ENCODE measurements at places on chromosomes 12 and 14. TPM values are rescaled to one million over a fixed set of nuclear protein-coding genes. Genes with fewer than 3 reads are reported as not detected.

Gene JPH4
- not detected for total RNA-seq

Gene PPM1H
- total RNA-seq = 18.9 TPM

Gene SERPINA9
- not detected for total RNA-seq

DNA sequence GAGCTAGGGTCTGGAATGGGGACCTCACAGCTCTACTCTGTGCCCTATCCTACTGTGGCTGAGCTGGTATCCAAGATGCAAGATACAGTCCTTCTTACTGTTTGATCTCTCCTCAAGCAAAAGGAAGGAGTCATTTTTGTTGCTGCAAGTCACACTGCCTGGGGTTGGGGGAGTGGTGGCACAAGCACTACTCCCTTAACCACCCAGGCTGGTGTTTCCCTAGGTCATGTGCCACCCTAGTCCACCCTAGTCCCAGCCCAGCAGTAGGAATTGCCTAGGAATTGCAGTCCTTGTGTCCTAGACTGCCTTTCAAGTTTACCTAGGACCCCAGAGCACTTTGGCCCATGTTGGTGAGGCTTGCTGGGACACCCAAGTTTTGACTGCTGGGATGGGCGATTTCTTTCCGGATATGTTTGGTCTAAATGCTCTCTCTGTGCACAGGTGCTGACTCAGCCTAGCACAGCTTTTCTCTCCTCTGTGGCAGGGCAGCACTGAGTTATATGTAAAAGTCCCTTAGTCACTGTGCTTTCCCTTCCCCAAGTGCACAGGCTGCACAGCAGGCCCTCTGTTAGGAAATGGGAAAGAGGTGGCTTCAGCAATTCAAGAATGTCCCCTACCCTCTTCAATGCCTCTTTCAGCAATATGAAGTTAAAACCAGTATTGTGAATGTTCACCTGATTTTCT lies 54.9 kb downstream of the SLC6A15 start:
- DNase-seq = no peak

DNA sequence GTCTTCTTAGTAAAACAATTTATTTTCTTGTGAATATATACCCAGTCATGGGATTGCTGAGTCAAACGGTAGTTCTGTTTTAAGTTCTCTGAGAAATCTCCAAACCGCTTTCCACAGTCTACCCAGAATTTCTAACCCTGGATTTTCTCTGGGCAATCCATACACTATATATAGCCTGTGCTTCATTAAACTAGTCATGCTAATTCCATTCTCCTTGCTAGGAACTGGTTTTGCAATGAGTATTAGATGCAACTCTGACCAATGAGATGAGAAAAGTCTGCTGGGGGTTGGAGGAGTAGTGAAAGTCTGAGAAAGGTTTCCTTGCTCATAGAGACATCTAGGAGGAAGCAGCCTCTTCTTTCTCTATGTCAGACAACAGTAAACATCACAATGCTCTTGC lies 196.1 kb upstream of the CDKN3 start:
- DNase-seq = no peak

DNA sequence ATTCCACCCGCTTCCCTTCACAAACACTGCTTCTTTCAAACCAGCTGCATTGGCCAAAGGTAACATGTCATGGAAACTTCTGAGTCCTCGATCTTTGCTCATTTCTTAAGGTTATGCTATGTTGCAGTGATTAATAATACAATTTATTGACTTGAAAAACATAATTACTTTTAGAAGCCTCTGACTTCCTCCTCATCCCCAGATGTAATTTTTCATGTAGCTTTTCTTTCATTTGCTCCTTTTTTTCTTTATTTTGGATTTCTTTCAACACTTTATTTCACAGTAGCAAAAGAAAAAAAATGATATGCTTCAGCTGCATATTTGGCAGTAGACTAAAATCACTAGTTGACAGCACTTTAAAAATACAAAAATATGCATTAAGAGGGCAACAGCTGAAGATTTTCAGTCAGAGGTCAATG lies 116.2 kb downstream of the LRRIQ1 start:
- DNase-seq = no peak

- peak; percentile 40 for DNase-seq
Measured at GRCh38 chr14:75226755-75227544, 50.5 kb upstream of the TMED10 start.

- no peak for DNase-seq
Measured at GRCh38 chr14:105322791-105323556, 8.4 kb downstream of the PACS2 start.

- peak; percentile 64 for DNase-seq
Measured at GRCh38 chr12:12736759-12737676, 19.9 kb downstream of the CDKN1B start.

- peak; percentile 37 for DNase-seq
Measured at GRCh38 chr12:119036878-119037825, 55.8 kb downstream of the SRRM4 start.

DNA sequence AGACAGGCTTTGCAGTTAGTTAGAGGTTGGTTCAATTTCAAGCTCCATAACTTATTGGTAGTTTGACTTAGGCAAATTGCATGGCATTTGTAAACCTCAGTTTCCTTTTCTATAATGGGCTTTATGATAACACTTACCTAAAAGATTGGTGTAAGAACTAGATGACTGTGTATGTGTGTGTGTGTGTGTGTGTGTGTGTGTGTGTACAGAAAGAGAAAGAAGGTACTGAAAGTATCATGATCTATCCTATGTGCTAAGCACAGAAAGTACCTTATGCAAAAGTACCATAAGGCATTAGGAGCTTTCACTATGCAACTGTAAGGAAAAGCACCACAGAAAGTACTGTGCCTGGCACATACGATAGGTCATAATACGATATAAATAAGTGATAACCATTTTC lies 304.3 kb upstream of the KITLG start:
- no peak for DNase-seq

- no peak for DNase-seq
Measured at GRCh38 chr12:41967668-41968500, 176.8 kb downstream of the GXYLT1 start.

DNA sequence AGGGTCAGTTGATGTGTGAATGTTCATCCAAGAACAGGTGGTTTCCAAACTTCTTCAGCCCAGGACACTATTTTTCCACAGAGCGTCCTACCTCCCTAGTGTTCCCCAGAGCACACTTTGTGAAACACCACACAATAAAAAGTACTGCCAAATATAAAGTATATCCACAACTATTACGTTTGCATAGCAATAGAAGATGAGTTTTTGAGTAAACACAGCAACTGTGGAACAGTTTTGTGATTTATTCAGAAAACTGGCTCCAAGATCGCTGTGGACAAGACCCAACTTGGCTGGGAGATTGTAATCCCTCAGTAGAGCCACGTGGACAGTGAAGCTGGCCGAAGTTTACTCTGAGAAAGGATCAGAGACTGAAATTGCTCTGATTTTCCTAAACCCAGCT lies 14.5 kb upstream of the MAP1LC3B2 start:
- DNase-seq = no peak

DNA sequence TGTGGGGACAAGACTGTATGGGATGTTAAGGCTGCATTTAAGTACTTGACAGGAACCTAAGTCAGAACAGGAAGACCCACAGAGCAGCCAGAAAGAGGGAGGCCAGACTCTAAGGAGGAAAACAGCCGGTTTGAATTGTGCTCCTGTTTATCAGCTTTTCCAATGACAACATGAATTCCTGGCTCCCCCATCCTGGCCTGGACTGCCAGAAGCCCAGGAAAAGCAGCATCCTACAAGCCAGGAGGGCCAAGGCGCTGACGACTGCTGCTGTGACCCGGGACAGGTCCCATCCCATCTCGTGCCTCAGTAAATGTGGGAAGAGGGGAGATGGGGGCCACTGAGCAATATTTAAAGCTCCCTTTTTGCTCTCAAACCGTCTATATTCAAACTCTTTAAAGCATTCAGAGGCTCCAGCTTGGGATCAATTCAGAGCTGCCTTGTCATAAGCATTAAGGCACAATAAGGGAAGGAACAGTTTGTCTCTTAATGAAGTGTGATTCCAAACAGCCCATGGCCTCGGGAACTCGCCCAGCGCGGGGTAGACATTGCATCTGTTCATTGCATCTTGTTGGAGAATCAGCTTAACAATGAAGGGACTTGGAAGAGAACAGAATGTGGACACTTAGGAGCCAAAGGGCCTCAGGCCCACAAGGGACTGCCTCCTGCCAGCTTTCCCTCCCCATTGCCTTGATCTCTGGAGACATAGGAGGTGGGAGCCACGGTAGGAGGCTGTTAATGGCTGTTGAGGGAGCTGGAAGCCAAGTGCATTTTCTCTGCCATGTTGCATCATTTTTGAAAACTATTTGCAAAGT lies 49.6 kb downstream of the CMKLR1 start:
- DNase-seq = no peak

GRCh38 chr14:99715266-99716000 lies 31.3 kb downstream of the CYP46A1 start:
- no peak for DNase-seq
